ENCODE measurements at places on chromosomes 12 and 14.

- DNase-seq: no peak
Observed at GRCh38 chr12:9130244-9130643, 14.5 kb upstream of the A2M start.

GRCh38 chr12:13686260-13686659 is 295.1 kb downstream of the GRIN2B start:
- no peak for DNase-seq

DNA sequence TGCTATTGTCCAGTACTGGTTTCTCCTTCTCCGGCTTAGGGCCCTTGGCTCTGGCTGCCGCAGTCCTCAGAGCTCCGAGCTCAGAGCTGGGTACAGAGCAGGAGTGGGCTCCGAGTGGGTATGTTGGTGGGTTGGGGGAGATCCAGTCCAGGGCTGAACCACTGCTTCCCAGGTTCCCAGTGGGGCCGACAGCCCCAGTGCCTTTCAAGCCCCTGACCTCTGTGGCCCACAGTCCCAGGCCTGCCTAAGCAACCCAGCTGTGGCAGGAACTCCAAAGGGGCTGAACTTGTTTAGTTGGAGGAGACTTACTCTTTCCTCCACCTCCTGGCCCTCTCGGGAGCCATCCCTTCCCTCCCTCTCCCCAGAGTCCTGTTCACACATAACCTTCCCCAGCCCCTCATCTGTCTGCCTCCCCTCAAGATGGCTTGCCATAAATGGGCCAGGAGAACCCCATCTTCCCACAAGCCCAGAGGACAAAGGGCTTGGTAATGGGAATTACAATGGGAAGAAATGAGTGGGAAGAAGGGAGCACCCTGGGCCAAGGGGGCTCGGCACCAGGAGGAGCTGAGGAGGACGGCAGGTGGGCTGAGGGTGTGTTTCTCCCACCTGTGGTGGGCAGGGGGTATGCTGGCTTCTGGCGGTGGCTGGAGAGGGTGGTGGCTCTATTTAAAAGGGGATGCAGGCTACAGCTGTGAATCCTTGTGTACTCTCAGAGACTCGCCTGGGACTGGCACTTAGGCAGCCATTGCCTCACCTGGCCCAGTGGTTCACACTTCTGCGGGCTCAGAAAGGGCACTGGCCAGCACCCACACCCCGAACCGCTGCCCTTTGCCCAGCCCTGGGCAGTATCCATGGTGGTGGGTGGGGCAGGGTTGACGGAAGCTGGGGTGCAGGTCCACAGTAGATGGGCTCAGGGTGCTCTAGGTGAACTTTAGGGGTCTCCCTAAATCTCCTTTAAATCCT is 3.8 kb upstream of the MYH6 start:
- no peak for DNase-seq

DNA sequence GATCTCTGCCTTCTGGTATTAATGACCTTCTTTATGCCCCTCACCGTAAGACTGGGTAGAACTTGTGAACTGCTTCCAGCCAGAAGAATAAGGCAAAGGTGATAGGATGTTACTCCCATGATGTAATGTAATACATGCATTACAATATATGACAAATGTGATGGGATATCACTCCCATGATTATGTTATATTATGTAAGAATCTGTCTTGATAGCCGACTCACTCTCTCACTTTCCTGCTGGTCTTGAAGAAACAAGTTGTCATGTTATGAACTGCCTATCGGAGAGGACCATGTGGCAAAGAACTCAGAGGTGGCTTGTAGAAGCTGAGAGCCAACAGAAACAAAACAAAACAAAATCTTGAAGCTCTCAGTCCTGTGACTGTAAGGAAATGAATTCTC is 30.6 kb upstream of the OSBPL8 start:
- DNase-seq: no peak

- no peak for DNase-seq
Observed at GRCh38 chr12:98918176-98918863, 273.2 kb downstream of the APAF1 start.

GRCh38 chr12:16325426-16325825 is 22.0 kb upstream of the MGST1 start:
- no peak for DNase-seq

- DNase-seq: no peak
Observed at GRCh38 chr12:65879878-65880277, 55.6 kb downstream of the HMGA2 start.

DNA sequence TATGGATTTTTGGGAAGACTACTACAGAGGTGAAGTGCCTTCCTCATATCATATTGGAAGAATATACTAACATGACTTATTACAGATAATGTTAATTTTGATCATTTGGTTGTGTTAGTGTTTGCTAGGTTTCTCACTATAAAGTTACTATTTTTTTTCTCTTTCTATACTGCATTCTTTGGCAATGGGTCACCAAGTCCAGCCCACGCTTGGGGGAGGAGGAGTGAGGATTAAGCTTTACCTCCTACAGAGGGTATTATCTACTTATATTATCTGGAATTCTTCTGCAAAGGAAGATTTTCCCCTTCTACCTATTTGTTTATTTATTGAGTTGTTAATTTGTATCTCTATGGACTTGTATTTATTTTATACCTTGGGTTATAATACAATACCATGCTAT is 31.5 kb downstream of the SCN8A start:
- no peak for DNase-seq

All from AML-193 (cell line).